Caudate nucleus (tissue), 63 donors: ENCODE measurements at places on chromosomes 12 and 14.

GRCh38 chr12:115377779-115378178 is 693.8 kb upstream of the TBX3 start:
- no peak for DNase-seq

DNA sequence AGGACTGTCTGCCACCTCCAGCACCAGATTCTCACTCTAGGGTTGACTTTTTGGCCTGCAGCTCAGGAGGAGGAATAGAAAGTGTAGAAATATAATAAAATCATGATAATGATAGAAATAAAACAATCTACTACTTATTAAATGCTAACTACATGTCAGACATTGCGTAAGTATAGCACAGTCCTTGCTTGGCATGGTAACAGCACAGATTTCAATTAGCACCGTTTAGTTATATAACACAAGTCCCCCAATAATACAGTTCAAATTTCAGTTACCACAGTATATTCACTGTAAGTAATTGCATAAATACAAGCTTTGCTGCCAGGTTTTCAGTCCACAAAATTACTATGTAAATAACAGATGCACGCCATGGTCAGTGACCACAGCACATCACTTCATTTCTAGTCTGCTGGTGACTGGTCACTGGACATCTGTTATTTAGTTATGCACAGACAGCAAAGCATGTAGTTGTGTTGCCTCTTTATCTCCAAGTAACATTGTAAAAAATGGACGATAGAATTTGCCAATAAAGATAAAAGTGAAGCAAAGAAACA is 6.5 kb upstream of the GLT8D2 start:
- no peak for DNase-seq

- DNase-seq = no peak
Measured at GRCh38 chr12:62291864-62292760, 31.9 kb downstream of the USP15 start.

DNA sequence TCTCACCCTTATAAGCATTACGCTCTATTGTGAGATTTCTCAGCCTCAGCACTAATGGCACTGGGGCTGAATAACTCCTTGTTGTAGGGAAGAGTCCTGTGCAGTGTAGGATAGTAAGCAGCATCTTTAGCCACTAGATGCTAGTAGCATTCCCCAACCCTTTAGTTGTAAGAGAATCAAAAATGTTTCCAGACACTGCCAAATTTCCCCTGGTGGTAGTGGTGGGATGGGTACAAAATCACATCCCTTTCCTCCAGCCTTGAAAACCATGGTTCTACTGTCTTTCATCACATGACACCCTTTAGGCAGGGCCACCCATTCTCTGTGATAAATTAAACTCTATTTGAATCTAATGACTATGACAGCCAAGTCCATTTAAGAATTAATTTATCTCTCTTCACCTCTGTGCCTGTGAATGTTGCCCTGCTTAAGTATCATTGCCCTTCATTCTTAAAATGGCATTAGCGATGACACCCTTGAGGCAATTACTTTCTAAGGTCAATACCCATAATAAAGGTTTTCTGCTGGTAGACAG is 199.4 kb downstream of the ANO4 start:
- no peak for DNase-seq

DNA sequence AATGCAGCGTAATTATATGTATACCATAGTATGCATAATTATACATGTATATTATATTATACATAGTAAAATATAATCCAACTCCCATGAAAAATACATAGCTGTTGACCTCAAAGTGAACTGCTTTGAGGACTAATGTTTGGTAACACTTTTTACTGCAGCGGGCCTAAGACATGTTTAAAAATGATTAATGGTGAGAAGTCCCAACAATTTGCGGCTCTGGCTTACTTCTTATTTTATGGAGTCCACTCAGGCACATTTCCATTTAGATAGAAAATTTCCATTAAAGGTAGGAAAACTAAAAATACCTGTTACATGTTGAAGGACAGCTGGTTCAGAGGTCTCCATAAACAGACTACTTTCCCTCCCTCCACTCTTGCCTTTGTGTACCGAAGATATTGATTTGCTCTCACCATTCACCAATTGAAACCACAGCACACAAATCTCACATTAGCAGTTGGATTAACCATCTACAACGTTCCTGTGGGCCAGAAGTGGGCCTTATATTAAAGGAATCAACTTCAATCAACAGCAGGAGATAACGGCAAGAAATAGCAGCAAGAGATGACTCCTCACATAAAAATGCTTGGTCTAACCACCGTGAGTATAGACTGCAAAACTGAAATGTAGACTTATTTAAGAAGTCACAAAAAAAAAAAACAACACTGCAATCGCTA is 14.1 kb upstream of the NT5DC3 start:
- DNase-seq = no peak

DNA sequence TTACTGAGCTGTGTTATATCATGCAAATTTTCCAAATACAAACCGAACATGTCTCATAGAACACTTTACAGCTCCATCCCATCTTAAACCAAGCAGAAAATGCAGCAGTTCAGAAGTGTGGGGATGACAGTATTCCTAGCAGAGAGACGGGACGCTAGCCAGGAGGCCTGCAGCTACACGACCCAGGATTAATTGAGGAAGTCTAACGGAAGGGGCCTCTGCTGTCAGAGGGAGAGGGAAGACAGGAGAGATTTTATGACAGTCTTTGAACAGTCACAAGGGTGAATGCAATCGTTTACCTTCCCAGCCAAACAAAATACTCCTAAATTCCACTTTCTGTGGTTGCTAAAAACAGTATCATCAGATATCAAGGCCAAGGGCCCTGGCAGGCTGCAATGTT is 261.9 kb downstream of the TMEM132D start:
- no peak for DNase-seq

DNA sequence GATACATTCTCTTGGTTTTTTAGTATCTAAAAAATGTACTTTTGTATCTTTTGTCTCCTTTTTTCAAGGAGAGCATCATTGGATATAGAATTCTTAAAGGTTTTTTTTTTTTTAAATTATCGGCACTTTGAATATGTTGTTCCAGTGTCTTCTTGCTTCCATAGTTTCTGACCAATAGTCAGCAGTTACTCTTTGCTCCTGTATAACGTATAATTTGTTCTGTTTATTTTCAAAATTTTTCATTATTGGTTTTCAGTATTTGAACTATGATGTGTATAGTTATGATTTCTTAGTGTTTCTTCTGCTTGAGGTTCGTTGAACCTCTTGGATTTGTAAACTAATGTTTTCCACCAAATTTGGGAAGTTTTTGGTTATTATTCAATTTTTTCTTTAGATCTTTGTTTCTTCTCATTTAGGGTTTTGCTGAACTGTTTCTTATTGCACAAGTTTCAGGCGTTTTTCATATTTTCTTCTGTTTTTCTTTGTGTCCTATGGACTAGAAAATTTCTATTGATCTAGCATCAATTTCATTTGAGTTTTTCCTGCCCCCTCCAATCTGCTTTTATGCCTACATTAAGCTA is 93.9 kb downstream of the PLBD1 start:
- no peak for DNase-seq

GRCh38 chr14:20799456-20799891 is 3.2 kb downstream of the RNASE1 start:
- no peak for DNase-seq

- DNase-seq = no peak
Measured at GRCh38 chr12:42140901-42141300, 3.8 kb downstream of the GXYLT1 start.

DNA sequence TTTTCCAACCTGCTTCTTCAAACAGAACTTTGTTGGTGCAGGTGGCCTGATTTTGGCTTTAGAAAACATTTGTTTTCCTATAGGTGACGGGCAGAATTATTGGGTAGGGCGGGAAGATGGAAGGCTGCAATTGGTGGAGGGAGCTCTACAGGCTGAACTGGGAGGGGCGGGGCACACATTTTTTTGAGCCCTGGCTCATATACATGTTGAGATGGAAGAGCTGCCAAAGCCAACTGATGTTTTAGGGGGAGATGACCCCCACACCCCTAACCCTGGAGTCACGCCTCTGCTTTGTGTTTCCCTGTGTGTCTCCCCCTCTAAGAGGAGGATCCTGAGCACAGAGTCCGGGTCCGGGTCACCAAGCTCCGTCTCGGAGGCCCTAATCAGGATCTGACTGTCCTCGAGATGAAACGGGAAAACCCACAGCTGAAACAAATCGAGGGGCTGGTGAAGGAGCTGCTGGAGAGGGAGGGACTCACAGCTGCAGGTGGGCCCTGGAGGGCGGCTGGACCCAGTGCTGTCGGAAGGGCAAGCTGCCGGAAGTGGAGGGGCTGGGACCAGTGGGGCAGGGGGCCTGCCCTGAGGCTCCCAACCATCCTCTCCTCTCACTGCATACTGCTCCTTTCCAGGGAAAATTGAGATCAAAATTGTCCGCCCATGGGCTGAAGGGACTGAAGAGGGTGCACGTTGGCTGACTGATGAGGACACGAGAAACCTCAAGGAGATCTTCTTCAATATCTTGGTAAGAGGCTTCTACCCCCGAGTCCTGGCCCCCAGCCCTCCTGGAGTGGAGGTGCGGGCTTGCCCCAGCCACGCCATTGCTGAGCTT is 18.6 kb downstream of the AGAP2 start:
- DNase-seq = no peak

DNA sequence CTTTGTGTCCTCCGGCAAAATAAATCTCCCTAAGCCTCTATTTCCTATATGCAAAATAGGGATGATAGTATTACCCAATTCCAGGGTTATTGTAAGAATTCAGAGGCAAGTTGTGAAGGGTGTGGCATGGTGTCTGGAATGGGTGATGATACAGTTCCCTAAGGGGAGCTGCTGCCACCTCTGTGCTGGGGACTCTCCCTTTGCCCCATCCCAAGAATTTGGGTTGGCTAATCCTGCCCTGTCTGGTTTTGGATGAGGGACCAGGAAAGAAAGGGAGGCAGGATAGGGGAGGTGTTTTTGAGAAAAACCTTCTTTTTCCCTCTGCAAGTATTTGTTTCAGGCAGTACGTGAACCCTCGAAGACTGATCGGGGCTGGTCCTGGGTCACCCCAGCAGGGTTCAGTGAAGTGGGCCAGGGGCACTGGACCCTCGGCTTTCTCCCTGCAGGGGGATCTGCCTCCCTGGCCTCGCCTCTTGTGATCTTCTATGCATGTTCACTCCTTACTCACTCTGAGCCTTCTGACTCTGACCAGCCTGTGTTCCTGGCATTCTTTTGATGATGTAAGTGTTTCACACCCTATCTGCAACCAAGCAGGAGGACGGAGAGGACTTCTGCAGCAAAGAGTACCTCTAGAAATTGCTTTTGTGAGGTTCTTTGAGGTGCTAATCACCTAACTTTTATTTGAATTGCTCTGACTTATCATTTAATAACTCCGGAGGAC is 60.8 kb downstream of the RASSF3 start:
- DNase-seq = no peak

- no peak for DNase-seq
Measured at GRCh38 chr12:90959538-90960139, 4.7 kb upstream of the CCER1 start.

GRCh38 chr14:23365036-23365731 is at the start of gene EFS:
TSS of gene EFS (minus strand) at chr14:23365172. CDS start at chr14:23365025, 147 bp downstream.
- DNase-seq = no peak

DNA sequence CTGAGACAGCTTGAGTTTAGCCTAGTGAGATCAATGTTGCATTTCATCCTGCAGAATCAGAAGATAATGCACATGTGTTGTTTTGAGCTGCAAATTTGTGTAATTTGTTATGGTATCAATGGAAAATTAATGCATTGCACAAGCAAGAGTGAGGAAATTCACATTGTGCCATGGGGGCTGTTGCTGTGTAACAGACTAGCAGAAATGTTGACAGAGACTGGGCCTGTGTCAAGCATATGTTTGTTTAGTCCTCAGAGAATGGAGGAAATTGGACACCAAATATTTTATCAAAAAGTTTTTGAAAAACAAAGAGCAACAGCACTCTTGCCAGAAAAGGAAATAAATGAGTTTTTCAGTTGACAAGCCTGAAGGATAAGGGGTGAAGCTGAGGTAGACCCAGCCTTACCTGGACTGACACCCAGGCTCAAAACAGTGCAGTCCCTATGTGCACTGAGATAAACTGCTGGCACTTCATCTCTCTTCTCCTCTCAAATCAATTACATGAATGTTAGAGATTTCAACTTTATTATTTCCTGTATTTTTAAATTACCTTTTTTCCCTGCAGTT is 1150.0 kb downstream of the FSCB start:
- no peak for DNase-seq

- no peak for DNase-seq
Measured at GRCh38 chr12:106957583-106957982, 1.9 kb downstream of the TMEM263 start.

DNA sequence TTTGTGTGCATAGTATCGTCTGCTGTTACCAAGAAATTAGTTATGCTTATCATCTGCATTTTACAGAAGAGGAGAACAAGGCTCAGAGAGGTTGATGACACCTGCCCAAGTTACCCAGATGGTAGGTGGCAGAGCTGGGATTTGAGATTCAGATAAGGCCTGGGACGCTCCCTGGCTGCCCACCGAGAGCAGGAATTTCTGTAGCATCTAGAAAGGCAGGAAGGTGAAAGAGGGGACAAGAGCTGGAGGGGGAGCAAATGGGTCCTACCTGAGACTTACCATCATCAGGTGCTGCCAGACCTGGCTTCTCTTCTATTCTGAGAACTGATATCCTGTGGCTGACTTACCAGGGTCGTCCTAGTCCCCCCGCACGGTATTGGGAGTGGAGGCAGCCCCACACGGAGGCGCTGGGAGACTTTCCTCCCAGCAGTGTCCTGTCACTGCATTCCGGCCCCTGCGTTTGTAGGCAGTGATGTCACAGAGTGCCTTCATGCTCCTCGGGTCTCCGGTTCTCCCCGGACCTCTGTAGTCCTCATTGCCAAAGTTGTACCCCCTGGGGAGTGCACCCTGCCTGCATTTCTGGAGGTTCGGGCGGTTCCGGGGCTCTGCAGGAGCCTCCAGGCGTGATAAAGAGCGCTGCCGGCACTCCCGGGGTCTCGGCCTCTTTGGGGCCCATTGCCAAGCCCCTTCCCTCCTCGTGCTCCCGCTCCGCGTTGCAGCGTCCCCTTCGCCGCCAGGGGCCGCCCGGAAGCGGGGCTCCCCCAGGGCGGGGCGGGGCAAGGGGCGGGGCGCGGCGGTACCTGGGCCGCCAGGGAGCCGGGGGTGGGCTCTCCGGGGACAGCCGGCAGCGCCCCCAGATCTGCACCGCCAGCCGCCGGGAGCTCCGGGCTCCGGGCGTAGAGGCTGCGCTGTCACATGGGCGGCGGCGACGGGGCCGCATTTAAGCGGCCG is at the start of gene CABP1:
CABP1 (plus strand) TSS at position 856 of the 951 bp plus-strand sequence; CDS start at position 916, 60 bp downstream.
- DNase-seq = no peak

DNA sequence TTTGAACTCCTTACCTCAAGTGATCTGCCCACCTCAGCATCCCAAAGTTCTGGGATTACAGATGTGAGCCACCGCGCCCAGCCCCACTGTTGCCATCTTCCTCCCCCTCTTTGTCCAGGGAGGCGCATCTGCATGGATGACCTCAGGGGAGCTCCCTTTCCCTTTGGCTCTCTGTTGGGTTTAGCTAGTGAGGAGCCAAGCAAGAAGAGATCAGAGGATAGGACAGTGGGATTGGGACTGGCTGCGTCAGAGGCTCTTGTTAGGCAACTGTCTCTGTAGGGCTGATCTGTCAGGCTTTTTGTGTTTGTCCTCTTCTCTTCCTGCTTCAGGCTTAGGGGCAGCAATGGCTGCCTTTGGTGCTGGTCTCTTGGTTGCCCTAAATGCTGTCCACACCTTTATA is 8.5 kb upstream of the IFT81 start:
- no peak for DNase-seq

- DNase-seq = no peak
Measured at GRCh38 chr14:51084507-51084906, 10.4 kb downstream of the TRIM9 start.
